ENCODE measurements at places on chromosomes 4 and X.

DNA sequence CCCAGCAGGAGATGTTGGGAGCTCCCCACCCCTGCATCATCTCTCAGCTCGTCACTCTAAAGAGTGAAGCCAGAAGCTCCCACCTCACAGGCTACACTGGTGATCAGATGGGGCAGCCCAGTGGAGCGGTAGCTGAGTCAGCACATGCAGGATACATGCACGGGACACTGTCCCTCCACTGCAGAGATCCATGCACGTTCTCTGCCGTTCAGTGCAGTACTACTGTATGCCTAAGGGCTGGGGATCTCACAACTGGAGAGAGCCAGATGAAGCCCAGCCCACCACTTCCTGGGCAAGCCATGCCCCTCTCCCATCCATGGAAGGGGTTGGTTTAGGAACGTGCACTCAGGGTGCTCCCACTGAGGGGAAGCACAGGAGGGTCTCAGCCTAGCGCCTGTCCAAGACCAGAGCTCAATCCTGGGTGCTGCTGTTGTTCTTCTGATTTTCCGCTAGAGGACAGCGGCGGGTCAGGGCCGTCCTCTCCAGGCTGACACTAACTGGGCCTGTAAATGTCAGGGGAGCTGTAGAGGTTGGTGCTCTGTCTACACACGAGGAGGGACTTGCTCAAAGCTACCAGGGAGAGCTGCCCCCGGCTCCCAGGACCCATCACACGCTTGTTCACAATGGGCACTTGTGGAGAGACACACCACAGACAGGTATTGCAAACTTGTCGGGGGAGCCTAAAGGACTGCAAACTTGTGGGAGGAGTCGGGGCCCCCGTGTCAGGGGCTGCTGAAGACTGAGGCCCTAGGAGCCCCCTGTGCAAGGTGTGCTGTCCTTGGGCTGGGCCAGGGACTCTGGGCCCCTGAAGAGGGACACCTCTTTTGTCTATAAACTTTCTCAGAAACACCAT lies 18.2 kb upstream of the ABLIM2 start:
- no peak for DNase-seq

DNA sequence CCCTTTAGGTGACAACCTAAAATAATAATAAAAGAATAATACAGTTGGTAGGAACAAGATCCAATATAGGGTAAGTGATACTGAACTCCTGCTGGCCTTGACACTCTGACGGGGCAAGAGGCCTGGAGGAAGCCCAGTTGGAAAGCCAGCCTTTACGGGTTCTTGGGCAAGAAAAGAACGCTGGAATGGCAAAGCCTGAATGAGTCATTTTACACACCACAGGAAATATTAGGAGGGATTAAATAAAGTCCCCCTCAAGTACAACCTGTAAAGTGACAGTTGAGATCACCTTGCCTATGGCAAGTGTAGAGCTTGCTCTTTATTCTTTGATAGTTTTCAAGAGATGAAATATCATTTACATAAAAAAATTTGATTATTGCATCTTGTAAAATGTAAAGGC lies 244.5 kb upstream of the TLL1 start:
- no peak for DNase-seq

GRCh38 chrX:20988118-20988517 lies 386.1 kb upstream of the CNKSR2 start:
- no peak for DNase-seq

- DNase-seq = no peak
These were observed 33.1 kb downstream of the MSL3 start for GRCh38 chrX:11791090-11791489.

GRCh38 chr4:79578606-79579005 lies 170.6 kb upstream of the GK2 start:
- no peak for DNase-seq

- no peak for DNase-seq
These were observed 45.2 kb downstream of the SLC4A4 start for GRCh38 chr4:71383984-71384383.

GRCh38 chr4:6855692-6856297 lies 53.8 kb upstream of the TBC1D14 start:
- DNase-seq = no peak

GRCh38 chr4:119314356-119314755 lies 7.6 kb downstream of the FABP2 start:
- no peak for DNase-seq
